ENCODE measurements at places on chromosomes 2 and 18.

DNA sequence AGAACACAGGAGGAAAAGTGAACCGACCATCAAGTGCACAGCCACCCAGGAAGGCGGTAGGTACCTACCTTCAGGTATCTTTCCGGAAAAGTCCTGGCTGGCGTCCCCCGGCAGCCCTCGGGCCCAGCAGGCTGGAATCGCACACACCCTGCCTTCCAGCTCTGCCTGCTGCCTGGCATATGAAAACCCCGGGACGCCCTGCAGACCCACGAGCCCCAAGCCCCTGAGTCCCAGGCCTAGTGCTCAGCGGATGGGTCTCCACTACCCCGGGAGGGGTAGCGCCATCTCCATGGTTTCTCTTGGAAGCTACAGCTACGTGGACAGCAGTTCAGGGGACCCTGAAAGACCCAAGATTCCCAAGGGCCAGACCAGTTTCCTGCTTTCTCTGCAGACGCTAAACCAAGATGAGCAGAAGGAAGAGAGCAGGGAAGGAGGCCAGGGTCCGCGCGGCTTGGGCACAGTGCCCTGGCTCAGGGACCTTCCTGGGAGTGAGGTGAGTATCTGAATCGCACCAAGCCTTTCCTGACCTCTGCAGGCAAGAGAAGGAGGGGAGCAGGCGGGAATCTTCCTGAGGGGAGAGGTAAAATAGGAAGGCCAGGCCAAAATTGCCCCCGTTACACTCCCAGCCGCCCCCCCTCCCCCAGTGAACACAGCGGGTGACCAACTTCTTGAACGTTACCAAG is 80.4 kb downstream of the ARHGEF4 start:
- no peak for DNase-seq

DNA sequence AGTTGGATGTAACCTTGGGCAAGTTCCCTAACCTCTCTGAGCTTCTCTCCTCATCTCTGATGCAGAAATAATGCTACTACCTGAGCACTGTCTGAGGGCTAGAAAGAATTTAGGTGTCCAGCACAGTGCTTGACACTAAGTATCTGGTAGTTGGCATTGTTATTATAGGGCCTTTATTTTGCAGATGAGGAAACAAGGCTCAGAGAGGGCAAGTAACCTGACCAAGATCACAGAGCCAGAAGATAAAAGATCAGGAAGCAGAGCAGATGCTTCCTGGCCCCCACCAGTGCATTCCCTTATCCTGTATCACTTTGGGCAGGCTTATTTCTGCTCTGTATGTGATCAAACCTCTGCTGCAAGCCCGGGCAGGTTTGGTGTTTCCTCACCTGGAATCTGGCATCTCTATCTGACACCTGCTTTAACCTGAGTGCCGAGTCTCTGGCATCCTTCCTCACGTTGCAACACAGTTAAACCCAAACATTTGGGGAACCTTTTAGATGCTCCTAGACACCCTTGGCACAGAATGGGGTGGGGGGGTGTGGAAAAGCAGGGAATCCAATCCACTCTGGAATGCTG is 69.9 kb downstream of the PLB1 start:
- no peak for DNase-seq

GRCh38 chr18:79872527-79873444 is 75.0 kb downstream of the KCNG2 start:
- DNase-seq, result no peak

DNA sequence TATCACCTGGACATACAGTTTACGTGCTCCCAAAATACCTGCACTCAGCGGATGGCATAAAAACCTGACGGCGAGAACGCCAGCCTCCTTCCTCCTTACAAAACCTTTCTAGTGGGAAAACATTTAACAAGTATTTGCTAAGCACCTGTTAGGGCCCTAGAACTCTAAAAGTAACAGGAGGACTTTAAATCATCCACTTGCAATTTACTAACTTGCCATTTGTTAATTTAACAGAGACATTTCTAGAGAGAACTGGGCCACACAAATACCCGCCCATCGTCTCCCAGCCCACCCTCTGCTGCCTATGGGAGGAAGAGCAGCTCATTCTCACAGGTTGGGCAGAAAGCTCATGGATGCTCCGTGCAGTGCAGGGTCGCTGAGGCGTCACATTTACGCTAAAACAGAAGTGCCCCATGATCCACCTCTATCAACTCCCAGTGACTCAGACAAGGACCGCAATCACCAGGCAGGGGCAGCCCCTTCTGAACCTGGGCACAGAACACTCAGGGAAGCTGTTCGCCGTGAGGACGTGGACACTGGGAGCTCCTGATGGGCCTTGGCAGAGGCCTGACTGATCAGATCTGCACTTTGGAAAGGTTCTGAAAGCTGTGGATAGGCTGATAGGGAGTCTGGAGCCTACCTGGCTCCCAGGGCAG is 106.9 kb downstream of the HDAC4 start:
- peak; percentile 47 for DNase-seq

DNA sequence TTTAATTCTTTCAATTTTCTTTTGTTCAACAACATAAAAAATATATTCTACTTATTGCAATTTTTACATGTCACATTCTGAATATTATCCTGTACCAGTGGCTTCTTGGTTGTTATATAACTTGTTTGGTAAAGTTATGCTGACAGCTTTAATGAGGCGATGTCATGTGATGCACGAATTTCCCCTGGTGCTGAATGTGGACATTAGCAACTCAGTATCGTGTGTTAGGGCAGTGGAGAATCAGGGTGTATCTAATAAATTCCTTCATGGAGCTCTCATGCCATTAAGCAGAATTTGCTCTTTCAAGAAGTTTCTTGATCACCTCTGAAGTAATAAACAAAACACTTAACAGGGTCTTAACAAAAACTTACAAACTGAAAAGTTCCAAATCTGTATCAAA is 99.6 kb upstream of the DNMT3A start:
- no peak for DNase-seq

DNA sequence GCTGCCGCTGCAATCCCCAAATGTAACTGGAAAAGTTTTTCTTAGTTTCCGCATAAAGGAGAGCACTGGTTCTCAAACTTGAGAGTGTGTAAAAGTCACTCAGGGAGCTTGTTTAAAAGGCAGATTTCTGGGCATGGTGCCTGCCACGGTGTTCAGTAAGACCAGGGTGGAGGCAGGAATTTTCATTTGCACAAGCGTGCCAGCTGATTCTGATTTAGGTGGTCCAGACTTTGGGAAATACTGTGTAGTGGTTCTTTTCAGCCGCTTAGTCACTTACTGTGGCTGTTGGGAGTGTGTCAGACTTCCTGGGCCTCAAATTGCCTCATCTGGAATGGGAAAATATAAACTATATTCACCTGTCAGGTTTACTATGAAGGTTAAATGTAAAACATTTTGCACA is 788 bp downstream of the ARMC9 start:
- no peak for DNase-seq

DNA sequence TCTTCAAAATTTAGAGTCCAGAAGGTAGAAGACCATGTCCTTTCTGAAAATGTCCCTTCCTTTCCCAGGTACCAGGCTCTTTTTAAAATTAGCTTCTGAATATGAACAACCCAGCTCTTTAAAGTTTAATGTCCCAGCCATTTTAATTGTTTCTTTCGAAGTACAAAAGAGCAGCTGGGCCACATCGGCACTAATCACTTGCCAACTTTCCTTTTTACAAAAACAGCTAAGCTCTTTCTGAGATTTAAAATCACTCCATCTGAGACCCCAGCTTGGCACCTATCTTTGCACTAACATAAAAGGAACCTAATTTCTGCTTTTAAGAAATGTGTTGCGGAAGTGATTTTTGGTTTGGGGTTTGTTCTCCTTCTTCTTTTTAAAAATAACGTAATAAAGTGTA is 2.6 kb downstream of the BOD1L2 start:
- DNase-seq, result no peak

GRCh38 chr18:623761-624620 is 27.2 kb downstream of the CLUL1 start:
- DNase-seq, result peak; percentile 27

DNA sequence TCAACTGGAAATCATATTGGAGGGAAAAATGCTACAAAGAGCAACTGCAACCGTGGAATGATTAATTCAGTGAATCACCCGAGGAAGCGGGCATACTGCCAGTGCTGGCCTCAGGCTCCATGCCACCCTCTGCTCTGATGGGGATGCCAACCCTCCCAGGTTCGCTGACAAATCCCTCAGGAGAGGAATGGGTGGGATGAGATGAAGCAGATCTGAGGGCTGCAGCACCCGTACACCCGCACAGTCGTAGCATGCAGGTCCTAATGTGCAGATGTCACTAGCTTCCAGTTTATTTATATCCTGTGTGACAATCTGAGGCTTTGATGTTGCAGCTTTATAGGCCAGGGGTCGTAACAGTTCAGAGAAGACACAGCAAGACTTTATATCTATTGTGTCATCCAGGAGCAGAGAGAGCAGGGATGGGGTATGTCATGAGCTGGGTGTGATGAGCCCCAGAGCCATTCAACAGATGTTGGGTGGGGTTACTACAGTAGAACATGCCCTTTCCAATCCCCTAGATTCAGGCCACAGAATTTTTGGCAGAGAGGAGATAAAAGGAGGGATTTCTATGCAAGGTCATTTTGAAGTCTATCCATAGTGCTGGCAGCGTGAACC is 44.6 kb downstream of the DPP4 start:
- no peak for DNase-seq

GRCh38 chr18:58785870-58786269 is 78.8 kb upstream of the ZNF532 start:
- DNase-seq, result no peak

DNA sequence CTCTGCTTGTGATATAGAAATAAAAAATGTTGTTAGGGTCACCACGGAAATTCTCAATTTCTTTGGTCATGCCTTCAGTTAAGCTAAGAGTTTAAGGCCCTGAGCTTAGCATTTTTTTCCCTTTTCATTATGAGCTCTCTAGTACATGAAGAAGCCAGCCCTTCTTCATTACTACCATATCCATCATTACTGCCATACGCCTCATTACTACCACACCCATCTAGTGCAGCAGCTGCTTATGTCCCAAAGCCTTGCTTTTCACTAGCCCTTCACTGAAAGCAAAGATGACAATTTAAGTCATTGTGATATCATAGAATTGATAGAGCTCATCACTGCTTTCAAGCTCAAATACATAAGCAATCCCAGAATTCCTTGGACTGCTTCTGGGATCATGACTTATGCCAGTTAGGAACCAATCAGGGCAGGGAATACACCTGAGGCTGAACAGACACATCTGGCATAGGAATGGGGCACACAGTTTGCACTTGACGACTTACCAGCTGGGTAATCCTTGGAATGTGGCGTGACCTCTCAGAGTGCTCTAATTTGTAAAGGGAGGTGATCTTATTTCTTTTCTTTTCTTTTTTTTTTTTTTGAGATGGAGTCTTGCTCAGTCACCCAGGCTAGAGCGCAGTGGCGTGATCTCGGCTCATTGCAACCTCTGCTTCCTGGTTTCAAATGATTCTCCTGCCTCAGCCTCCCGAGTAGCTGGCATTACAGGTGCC is 40.3 kb downstream of the SOWAHC start:
- DNase-seq, result no peak

GRCh38 chr2:240563951-240564560 is 3.9 kb downstream of the DUSP28 start:
- no peak for DNase-seq

DNA sequence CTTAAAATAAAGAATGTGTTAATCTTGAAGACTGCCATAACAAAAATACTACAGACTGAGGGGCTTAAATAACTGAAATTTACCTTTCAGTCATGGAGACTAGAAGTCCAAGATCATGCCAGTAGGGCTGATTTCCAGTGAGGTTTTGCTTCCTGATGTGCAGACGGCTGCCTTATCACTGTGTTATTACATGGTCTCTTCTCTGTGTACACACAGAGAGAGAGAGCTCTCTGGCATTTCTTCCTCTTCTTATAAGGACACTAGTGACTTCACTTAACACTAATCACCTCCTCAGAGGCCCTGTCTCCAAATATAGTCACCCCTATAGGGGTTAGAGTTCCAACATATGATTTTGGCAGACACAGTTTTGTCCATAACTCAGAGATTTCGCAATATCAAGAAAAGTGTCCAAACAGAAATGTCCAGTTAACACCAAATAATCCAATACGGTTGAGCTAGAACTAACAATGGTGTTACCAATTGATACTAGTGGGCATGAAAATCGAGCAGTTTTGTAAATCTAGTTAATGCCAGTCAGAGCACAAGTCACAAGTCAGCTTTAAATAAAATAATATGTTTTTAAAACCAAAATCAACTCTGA is 399.8 kb downstream of the ADCYAP1 start:
- no peak for DNase-seq

DNA sequence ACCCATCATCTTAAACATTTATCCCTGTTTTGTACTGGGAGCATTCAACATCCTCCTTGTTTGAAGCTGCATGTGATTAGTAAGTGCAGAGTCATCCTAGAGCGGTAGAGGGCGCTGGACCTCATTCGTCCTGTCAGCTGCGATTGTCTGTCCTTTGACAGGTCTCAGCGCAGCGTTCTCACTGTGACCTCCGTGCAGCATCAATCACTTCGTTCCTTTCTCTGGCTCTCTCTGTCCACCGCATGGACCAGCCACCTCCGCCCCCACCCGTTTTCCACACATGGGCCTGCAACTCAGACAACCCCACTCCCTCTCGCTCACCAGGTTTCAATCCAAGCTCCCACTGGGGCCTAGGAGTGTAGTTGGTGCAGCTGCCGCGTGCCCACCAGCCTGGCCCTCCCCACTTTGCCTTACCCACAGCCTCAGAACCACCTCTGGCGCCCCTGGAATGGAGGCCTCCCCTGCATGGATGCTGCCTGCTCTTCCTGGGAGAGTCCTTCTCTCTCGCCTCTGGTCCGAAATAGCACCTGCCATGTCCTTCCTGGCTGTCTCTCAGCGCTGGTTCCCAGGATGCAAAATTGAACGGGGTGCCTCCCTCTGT is 90.5 kb downstream of the NDUFA10 start:
- DNase-seq, result peak; percentile 42

DNA sequence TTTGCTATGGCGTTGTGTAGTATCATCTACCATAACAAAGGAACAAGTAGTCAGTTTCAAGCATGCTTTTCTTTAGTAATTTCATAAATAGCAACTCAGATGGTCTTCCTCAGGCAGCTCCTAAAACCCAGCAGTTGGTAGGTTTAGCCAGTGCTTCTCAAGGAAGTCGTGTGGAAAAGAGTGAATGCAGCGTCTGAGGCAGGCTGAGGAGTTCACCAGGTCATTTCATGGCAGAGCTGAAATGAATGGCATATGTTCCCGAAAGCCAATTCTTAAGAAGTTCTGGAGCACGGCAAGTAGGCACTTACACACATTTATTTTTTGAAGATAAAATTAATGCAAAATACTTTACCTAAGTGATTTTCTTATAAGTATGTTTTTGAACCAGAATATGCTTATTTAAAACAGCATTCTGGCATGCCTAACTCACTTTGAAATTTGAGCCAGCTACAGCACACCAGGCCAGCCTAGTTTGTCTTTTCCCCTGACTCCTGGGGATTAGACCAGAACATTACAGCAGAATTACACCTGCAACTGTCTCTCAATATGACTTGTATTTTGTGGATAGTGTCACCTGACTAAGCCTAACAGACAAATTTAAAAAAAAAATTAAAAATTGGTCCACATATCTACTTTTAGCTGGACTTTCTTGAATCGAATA is 62.2 kb downstream of the OSBPL6 start:
- DNase-seq, result no peak
